Caco-2 (cell line): ENCODE measurements at places on chromosomes 6 and 20.

GRCh38 chr6:14925025-14925698 lies 320.7 kb upstream of the JARID2 start:
- no peak for DNase-seq

- DNase-seq: peak; percentile 48
Observed at GRCh38 chr6:6891949-6892461, 215.8 kb upstream of the RREB1 start.

DNA sequence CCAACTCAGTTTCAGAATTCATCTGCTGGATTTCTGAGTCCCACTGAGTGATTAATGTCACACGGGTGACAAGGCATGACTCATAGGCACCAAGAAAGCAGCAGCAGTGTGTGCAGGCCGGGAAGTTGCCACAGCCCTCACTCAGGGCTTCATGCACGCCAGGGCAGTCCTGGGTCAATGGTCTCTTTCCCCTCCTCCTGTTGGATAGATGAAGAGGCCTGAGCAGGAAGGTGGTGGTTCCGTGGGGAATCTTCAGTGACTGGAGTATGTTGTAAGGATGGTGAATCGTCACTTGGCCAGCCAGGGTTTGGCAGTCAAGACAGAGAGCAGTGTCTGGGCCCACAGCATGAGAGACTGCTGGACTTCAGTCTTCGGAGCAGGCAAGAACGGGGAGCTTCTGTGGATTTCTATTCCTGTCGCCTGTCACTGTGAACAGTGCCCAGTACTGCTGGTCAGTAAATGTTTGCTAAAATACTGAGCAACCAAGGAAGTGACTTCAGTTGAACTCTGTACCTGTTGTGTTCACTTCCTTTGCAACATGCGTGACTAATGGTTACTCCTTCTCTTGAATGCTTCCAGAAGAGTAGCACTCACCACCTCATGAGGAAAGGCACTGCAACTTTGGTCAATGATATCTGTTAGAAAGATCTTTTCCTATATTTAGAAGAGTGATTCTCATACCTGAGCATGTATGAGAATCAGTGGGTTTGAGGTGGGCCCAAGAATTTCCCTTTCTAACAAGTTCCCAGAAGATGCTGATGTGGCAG lies 62.0 kb upstream of the CD93 start:
- no peak for DNase-seq

- no peak for DNase-seq
Observed at GRCh38 chr6:36479256-36479655, 36.5 kb downstream of the KCTD20 start.

DNA sequence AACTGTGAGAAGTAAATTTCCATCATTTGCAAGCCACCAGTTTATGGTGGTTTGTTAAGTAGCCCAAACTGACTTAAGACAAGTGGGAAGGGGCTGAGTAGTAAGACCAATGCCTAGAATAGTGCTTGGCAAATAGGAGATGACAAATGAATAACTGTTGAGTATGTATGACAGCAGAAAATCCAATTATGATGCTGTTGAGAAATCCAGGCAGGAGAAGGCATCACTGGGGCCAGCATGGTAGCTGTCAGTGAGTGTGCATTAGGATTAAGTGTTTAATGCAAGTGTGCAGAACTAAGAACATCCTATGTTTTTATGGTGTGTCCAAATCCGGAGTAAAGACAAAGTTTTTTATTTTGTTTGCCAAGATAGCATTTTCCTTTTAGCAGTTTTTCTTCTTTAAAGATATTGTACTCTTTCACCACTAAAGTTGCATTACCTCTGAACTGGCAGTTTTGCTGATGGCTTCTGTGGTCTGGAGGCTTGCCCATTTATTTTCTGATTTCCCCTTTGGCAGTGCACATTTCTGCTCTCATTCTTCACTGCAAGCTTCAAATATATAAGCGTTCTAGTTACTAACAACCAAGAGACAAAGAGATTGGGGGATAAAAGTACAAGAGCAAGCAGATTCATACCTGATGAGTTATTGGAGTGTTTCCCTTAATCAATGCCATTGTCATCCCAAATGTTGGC lies 289.7 kb downstream of the KCNQ5 start:
- no peak for DNase-seq

DNA sequence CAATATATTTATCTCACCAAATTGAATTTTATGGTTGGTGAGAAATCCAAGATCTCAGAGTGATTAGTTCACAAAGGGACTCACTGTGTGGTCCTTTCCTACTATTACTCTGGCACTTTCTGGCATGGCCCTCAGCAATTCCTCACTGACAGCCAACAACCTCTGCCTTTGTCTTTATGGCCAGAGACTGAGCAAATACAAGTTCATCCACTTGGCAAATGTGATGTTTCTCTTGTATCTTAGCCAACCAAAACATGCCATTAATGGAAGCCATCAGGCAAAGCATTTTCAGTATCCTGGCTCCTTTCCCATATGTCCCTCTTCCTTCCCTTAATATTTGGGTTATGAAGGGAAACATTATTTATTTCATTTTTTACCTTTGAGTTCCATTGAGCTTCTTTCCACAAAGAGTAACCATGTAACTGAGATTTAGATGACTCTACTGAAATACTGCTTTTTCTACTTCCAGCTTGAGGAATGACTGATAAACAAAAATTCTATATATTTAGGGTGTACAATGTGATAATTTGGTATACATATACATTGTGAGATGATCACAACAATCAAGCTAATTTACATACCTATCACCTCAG lies 30.8 kb upstream of the SMLR1 start:
- DNase-seq: no peak

DNA sequence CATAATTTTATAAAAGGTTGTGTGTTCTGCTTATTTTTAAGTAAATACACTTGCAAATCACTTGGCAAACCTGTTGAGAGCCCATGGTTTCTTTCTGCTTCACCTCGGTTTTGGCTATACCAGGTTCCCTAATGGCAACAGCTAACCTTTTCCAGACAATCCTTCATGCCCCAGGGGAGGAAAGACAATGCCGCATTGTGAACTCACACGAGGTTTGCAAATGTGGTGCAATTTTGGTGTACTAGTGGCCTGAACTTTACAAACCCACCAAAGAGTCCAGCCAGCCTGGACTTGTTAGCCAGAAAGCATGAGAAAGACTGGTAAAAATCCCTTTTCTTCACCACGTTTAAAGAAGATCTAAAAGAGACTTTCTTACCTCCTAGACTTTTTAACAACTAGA lies 84.8 kb upstream of the SOX4 start:
- DNase-seq: no peak

DNA sequence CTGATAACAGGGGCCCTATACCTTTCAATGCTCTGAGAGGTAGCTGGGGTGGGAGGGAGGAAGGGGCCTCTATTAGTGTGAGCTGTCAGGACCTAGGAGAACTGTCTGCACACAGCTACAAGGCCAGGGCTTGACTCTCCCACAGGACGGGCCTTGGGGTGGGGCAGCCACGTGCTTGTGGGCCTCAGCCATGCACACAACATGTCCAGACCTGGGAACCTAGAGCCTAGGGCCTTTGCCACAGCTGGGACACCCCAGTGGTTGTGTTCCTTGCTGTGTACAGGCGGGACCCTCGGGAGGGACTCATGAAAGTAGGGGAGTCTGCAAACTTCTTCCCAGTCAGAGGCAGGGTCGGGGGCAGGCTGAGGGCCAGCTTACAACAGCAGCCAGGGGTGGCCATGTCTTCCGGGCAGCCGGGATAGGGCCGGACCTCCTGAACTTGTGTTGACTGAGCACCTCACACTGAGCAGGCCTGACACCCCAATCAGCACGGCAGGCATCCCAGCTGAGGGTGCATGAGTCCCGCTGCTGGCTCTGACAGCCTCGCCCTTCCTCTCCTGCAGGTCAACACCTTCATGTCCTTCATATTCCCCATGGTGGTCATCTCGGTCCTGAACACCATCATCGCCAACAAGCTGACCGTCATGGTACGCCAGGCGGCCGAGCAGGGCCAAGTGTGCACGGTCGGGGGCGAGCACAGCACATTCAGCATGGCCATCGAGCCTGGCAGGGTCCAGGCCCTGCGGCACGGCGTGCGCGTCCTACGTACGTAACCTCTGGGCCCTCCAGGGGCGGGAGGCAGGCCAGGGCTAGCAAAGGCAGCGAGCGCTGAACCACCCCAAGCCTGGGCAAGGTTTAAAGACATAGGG lies 41.9 kb upstream of the MRGBP start:
- DNase-seq: no peak

DNA sequence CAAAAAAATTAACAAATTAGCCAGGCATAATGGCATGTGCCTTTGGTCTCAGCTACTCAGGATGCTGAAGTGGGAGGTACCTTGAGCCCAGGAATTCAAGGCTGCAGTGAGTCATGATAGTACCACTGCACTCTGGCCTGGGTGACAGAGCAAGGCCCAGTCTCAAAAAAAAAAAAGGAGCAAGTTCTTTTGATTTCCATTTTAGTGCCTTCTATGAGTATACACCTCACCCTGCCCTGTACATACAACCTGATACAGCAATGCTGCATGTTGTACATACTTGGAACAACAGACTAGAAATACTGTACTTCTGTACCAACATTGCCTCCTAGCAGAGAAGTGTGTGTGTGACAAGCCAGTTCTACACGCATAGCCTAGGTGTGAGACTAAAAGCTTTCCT lies 97.3 kb upstream of the CARMIL1 start:
- no peak for DNase-seq

DNA sequence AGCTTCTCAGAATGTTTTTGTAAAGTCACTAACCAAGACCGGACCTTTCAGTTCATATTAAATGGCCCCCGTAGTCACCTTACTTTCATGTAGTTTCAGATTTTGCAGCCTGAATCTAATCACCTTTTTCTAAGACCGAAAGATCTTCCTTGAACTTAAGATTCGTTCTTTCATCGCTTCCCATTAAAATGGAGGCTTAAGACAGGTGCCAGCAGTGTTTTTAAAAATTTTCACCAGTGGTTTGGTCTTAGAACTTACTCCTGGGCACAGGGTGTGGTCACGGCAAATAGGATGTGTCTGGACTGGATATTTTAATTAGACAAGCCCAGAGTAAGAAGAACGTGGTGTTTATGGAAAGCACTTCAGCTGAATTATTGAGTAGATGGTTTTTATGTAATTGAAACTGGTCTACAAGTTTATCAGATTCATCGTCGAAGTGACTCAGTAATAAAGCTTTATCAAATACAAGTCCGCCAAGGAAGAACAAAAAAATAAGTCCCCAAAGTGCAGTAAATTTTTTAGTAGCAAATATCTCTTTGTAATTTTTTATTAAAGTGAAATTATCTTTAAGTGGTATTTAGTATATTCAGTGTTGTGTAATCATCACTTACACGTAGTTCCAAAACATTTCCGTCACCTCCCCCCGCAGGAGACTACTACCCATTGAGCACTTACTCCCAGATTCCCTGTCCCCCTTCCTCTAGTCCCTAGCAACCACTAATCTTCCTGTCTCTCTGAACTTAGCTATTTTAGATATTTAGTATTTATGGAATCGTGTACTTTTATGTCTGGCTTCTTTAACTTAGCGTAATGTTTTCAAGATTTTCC lies 868 bp downstream of the SRSF3 start:
- DNase-seq: no peak

DNA sequence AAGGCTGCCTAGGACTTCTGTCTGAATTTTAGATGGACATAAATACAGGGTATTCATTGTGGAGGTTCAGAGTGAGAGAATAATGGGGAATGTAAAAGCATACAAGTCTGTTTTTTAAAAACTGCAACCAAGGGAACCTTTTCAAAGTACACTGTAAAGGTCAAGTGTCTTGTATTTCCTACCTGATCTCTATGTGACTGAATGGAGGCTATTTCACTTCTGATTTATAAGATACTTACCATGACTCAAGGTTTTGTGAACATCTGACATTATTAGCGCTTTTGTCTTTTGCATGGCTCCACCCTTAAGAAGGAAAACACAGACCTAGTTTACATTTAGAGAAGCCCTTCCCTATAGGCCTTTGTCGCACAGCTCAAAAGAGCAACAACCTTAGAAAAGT lies 126.5 kb downstream of the ZFAND3 start:
- no peak for DNase-seq

- DNase-seq: no peak
Observed at GRCh38 chr6:116248577-116248976, 5.3 kb downstream of the TSPYL4 start.

- DNase-seq: no peak
Observed at GRCh38 chr20:5024982-5025381, 23.7 kb upstream of the SLC23A2 start.

DNA sequence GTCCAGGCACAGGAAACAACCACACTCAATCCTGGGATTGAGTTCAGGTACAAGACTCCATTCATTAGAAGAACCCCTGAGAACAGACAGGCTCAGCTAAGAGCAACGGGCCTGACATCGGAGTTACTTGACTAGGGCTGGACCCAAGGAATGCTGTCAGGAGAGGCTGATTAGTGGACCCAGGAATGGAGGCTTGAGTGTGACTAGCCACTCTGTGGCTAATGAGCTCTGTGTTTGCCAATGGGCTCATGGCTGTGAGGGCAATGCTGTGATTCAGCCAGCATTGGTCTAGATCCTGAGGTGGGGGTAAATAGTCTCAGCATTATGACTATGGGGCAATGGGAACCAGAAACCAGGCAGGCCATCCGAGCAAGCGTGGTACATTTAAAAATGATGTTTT lies 71.8 kb downstream of the RIOK1 start:
- DNase-seq: no peak

- DNase-seq: no peak
Observed at GRCh38 chr6:129795261-129795660, 65.9 kb downstream of the TMEM244 start.

- DNase-seq: no peak
Observed at GRCh38 chr6:95686895-95687294, 109.6 kb downstream of the MANEA start.

DNA sequence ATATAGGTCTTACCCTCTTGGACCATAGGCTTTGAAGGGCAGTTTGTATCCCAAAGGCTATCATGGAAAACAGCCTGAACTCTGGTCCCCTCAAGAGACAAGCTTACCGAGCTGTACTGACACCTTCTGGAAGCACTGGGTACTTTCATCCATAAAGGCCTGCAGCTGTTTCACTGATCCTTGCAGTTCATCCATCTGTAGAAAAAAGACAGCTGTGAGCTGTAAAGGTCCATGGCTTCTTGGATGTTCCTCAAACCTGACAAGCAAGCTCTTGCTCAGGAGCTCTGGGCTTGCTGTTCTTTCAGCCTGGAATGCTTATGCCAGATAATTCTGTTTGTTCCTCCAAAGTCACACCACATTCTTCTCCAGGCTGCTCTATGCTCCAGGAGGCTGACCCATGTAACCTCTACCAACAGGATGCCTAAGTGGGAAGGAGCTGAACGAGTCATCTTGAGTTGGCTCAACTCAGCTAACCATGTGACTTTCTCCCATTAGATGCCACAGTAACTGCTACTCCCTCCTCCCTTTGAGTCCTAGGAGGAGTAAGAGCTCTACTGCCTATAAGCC lies 8.8 kb upstream of the NDRG3 start:
- peak; percentile 86 for DNase-seq
